ENCODE measurements at places on chromosomes 7 and 10.

GRCh38 chr10:124008681-124009080 lies 84.7 kb downstream of the CHST15 start:
- no peak for DNase-seq

DNA sequence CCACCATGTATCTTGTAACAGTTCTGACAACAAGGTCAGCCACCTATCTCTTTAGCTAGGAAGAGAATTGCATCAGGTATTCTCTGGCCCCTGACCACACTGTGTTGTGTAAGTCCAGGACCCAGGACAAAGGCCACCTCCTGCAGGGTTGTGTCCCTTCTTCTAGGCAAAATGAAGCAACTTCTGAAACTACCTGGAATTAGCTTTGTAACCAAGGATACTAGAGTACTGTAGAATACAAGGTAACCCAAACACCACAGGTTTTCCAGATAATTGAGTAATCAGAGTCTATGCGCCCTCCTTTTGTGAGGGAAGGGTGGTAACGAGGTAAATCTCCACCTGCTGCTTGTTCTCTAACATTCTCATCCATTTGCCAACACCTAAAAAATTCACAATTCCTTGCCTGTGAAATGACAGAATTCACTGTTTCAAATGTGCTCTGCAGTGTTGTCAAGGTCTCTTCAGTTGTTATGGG lies 51.7 kb downstream of the SGMS1 start:
- DNase-seq: no peak

DNA sequence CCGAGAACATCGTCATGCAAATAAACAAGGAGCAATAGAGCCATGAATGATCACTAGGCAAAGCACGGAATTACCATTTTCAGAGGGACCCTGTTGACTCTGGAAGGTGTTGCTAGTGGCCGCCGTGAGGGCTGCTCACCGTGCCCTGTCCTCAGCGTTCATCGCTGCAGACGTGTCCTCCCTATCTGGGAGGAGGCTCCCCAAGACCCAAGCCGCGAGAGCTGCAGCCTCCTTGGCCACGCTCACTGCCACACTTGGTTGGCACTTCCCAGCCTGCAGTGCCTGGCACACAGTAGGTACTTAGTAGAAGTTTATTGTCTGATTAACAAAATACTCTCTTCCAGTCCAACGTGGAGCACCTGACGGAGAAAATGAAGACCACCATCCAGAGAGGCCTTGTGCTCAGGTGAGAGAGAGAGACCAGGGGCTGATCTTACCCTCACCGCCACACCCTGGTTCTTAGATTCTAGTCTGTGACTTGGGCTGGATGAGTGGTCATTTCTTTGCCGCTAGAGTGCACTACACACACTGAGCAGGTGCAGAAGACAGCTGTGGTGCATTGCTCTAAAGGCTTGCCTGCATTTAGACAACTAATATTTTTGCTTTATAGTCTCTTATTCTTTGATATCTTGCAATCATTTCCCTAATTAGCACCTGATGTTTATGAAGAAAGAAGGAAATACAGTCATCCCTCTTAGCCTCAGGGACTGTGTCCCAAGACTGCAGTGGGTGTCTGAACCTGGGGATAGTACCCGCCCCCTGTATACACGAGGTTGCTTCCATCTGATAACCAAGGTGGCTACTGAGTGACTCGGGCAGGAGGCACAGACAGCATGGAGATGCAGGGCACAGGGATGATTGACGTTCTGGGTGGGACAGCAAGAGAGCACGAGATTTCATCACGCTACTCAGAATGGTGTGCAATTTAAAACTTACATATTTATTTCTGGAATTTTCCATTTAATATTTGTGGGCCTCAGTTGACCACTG lies 40.3 kb downstream of the PITRM1 start:
- DNase-seq: no peak

- DNase-seq: no peak
These were observed 29.8 kb downstream of the SNX10 start for GRCh38 chr7:26321435-26321834.

GRCh38 chr10:127687548-127687947 lies 49.4 kb upstream of the FOXI2 start:
- no peak for DNase-seq

GRCh38 chr10:93812659-93813338 lies 55.1 kb downstream of the LGI1 start:
- DNase-seq: no peak

DNA sequence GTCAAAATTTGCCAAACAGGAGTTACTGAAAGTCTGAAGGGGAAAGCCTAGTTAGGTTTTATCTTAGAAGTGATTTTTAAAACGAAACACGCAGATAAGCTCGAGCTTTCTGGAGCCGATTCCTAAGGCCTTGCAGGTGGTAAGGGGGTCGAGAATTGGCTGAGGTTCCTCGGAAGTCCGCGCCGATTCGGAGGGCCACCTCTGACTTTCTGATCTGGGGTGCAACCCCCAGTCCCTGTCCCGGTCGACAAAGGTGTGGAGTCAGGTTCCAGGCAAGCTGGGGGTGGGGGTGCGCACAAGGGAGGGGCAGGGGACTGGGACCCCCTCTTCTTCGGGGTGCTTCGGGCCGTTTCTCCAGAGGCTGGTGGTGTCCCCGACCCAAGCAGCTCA lies 701 bp upstream of the CUL1 start:
- no peak for DNase-seq

DNA sequence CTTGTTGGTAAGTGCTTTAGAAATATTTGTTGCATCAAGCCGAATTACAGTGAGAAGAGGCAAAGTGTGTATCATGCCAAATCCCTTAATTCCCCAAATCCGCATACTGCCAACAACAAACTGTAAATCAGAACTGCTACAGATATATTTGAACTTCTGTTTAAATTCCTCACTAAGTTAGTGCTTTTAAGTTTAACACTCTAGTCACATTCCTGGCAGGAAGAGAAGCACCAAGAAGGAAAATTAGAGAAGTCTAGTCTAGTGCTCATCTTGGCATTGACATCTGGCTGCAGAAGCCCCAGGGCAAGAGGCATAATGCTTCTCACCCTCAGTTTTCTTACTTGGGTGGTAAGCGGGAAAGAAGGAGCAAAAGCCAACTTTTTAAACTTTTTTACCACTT lies 343.5 kb downstream of the GPR37 start:
- no peak for DNase-seq

DNA sequence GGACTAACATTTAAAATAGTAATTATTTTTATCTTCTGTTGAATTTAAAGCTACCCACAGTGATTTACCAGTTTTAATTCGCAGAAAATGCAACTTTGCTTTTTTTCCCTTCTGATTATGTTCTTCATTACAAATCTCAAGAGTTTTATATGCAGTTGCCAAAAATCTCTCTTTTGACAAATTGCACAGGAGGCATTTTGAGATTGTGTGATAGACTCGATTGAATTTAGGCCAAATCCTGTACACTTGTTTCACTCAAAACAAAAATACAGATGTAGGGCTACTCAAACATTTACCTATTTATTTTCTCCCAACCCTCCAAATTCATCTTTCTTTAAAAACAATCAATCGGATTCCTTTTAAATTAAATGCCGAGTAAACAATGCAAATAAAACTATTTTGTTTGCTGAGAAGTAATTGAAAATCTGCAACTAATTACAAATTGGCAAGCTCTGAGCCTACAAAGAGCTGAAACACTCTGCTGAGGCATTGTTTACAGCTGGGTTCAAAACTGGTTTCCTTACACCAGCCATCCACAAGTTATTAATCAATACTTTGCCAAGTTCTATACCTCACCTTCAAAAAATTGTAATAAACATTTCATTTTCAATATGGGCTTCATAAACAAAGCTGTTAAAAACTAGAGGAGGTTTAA lies 214.9 kb upstream of the TCF7L2 start:
- no peak for DNase-seq

- no peak for DNase-seq
These were observed 52.1 kb downstream of the ST7 start for GRCh38 chr7:117005449-117005848.

- DNase-seq: no peak
These were observed 161.9 kb downstream of the DGKB start for GRCh38 chr7:14740606-14741005.

- no peak for DNase-seq
These were observed 89.9 kb downstream of the PAXIP1 start for GRCh38 chr7:154912871-154913637.

GRCh38 chr10:103800789-103801540 lies 54.4 kb downstream of the SH3PXD2A start:
- DNase-seq: no peak

GRCh38 chr10:100970914-100971811 lies 1.9 kb downstream of the SEMA4G start:
- DNase-seq: no peak

GRCh38 chr7:771234-772004 lies 44.3 kb upstream of the PRKAR1B start:
- no peak for DNase-seq

DNA sequence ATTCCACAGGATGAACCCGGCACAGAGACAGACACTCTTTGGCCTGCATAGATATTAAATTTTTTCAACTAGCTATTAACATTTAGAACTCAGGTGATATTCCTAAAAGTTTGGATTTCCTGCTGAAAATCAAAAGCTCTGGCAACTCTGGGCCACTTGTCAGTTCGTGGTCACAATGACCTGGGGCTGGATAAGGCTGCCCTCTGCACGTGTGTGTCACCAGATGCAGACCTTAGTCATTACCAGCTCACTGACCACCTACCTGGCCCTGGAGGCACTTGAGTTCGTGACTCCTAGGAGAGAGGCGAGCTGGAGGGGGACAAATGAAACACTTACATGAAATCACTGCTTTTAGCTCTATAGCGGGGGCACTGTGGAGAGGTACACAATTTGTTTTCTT lies 126.5 kb downstream of the HIPK2 start:
- DNase-seq: no peak

DNA sequence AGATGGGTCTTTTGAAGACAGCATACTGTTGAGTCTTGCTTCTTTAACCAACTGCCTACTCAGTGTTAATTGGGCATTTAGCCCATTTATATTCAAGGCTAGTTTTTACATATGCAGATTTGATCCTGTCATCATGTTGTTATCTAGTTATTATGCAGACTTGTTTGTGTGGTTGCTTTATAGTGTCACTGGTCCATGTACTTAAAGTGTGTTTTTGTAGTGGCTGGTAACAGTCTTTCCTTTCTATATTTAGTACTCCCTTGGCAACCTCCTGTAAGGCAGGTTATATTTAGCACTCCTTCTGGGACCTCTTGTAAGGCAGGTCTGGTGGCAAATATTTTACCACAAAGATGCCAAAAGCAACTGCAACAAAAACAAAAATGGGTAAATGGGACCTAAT lies 66.7 kb downstream of the TES start:
- DNase-seq: no peak

GRCh38 chr10:100519311-100520051 lies at the start of gene SEC31B:
Gene SEC31B (minus strand): TSS chr10:100519861. CDS start chr10:100516952, 2,909 bp downstream.
- no peak for DNase-seq

DNA sequence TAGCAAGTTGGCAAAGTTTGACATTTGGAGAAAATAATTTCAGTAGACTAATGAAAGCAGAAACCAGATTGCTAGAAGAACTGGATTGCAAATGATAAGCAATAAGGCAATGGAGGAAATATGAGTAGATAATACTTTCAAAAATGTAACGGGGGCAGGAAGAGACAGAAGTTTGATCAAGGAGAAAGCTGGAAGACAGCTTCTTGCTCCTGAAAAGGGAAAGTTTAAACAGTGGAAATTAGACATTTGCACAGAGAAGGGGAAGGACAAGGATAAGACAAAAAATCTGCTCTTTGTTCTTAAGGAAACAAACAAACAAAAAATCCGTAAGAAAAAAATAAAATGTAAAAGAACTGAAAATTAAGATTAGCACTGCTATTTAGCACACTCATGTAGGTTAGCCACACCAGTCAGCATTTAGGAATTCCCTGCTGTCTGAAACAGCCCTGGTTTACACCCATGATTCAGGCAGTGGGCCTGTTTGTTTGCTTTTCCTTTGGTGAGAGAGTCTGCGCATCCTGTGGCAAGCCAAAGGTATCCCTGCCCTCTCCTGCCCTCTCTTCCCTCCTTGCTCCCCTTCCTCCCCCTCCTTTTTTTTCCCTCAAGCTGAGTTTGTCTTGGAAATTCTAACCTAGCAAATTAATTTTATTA lies 104.3 kb upstream of the CAV2 start:
- no peak for DNase-seq

DNA sequence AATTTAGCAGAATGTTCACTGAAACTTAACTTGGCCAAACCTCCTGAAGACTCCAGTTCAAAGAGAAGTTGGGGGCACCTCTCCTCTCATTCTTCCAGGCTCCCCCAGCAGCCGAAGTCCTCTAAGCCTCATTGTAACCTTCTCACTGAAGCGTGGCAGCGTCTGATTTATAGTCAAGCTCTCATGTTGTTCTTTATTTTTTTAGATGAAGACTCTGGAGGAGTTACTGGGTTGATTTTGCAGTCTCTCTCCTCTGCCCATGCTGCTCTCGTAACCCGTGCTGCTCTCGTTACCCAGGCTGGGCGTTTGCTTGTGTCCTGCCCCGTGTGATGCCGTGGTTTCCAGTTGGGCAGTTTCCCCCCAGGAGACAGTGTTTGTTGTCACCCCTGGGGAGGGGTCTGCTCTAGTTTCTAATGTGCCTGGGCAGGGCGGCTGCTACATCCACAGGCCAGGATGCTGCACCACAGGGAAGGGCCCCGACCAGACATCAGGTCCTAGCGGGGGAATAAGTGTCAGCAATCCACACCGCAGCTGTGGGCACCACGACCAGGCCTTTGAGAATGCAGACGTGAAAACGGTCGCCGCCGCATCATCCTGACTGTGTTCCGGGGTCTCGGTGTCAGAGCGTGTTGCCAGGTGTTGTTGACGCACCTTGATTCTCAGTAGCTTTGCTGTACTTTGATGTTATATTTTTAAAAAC lies 65.2 kb downstream of the WDR37 start:
- DNase-seq: no peak

- DNase-seq: peak; percentile 85
These were observed 11.2 kb downstream of the CTBP2 start for GRCh38 chr10:125149036-125149679.

DNA sequence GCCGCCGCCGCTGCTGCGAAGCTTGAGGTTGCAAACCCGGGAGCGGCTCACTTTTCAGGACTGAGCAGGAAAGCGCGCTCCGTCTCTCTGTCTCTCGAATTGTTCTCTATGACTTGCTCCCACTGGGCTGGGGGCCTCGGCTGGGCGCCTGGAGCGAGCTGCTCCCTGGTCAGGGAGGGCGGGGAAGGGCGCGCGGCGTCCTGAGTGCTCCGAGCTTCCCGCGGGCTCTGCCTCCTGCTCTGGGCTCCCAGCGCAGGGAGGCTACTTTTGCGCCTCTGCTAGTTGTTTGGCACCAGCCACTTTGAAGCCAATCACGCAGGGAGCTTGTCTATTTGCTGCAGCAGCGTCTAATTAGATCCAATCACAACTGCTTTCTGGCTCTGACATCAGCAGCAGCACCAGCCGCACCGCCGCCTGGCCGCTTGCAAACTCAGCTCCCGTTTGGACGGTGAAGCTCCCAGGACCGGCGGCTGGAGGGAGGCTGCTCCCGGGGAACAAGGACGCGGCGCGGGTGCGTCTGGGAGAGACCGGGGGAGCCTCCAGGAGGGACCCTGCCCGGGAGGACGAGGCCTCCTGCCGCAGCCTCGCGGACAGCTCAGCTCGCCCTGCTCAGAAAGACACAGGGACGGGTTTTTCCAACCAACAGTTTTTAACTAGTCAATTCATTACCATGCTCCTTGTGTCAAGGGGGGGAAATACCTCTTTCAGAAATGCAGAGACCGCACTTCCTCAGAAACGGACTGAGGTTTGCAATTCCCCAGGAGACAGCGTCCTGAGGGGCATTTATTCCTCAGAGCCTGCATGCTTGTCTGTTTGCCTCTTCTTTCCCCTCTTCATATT lies at the start of gene ADARB2:
Gene ADARB2 (minus strand): TSS at position 304 of the 840 bp plus-strand sequence.
- DNase-seq: peak; percentile 79

- DNase-seq: no peak
These were observed 54.7 kb upstream of the BICC1 start for GRCh38 chr10:58457761-58458616.

GRCh38 chr10:1807924-1808323 lies 70.6 kb upstream of the ADARB2 start:
- no peak for DNase-seq

GRCh38 chr7:32048970-32049491 lies 21.2 kb downstream of the PDE1C start:
- DNase-seq: no peak
